ENCODE measurements at places on chromosomes 7 and 10.

GRCh38 chr10:33419311-33419710 lies 84.8 kb upstream of the NRP1 start:
- DNase-seq: no peak

- DNase-seq: no peak
Measured at GRCh38 chr10:79137300-79137756, 68.6 kb downstream of the ZMIZ1 start.

DNA sequence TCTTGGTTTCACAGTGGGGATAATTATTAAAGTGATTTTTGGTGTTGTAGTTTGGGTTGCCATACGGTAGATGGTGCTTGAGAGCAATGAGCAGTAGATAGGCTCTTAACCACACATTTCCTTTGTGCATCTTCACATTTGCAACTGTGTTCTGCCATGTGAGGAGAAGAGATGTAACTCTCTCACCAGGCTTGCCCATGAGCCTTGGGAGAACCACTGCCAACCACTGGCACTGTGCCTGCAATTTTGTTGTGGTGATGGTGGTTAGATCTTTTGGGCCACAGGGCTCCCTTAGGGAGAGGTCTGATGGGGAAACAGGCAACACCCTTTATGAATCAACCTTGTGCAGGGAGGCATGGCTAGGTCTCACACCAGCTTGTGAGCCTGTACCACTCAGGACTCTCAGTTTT lies 204.3 kb downstream of the CCDC7 start:
- no peak for DNase-seq

- no peak for DNase-seq
Measured at GRCh38 chr7:46285878-46286277, 364.8 kb upstream of the IGFBP3 start.

GRCh38 chr7:113504691-113505090 lies 386.3 kb upstream of the SMIM30 start:
- DNase-seq: no peak

DNA sequence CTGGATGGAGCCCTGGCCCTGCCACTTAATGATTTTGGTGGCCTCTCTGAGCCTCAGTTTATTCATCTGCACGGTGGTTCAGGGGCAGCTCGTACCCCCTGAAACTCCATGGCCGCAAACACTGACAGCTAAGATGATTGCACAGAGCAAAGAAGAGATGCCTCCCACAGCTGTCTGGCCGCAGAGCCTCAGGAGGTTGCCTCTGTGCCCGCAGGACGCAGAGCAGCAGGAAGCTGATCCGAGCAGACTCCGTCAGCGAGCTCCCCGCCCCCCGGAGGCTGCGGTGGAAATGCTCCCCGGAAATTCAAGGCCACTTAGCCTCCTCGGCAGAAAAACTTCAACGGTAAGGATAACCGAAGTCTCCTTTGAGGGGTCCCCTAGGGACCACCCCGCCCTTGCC lies 30.2 kb upstream of the C10orf53 start:
- no peak for DNase-seq

- no peak for DNase-seq
Measured at GRCh38 chr7:38448584-38449234, 175.3 kb upstream of the TARP start.

- no peak for DNase-seq
Measured at GRCh38 chr10:132143162-132143561, 43.6 kb upstream of the DPYSL4 start.

- DNase-seq: no peak
Measured at GRCh38 chr10:89377705-89378637, at the start of gene IFIT1B. IFIT1B (plus strand) TSS chr10:89378056; CDS start chr10:89378136, 80 bp downstream.

- DNase-seq: no peak
Measured at GRCh38 chr7:33040803-33041516, 21.6 kb downstream of the NT5C3A start.

GRCh38 chr10:538895-539294 lies 150.6 kb downstream of the DIP2C start:
- DNase-seq: no peak

DNA sequence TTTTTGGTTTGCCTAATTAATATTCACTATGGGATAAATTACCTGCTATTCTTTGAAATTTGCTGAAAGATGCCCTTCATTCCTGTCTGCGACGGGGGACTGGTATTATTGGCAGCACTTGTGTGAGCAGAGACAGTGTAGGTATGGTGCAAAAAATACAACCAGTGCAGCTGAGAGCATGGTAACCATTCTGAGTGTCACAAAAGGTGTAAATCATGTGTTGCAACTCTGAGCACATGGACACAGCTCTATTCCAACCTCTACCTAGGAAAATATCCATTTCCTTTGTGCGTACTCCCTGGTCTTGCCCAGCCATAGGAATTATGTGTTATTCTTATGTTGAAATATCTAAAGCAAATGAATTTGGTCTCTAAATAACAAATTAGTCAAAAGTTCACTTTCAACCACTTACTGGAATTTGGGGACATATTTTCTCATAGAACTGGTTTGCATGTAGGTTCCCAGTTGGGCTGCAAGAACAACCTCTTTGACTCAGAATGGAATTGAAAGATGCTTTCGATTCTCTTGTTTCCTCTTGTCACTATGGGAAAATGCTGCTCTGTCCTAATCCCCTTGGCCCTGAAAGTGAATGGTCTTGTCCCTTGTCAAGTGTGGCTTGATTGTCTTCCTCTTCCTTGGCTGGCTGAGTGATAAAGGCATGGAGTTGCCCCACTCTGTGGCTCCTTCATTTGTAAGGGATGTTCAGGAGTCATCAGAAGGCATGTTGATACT lies 57.0 kb downstream of the CELF2 start:
- no peak for DNase-seq

GRCh38 chr10:100647928-100648327 lies 97.5 kb upstream of the PAX2 start:
- DNase-seq: no peak

DNA sequence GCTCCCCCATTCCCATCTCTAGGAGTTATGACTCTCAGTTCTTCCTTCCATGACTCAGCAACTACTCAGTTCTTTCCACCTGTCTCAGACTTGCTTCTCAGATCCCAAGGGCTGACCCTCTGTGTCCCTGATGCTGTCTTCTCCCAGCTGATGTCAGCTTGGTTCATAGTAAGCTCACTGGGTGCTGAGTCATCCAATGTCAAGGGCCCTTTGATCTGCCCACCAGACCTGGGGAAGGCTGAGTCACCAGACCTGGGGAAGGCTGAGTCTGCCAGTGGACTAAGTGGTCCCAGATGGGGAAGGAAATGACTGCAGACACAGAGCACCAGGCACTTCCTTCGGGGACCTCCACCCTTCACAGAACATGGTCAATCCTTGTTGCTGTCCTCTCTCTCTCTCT lies 76.1 kb upstream of the ZEB1 start:
- no peak for DNase-seq

GRCh38 chr10:24254180-24254579 lies 45.2 kb downstream of the KIAA1217 start:
- DNase-seq: no peak

Measured in DMS153 (cell line).